Natural killer cell treated with Interleukin-12 subunit alpha and Interleukin-12 subunit beta and Interleukin-15 and Interleukin-18, amount 100 ng/mL, for 72 hours (primary cell): ENCODE measurements at places on chromosomes 11 and 22.

DNA sequence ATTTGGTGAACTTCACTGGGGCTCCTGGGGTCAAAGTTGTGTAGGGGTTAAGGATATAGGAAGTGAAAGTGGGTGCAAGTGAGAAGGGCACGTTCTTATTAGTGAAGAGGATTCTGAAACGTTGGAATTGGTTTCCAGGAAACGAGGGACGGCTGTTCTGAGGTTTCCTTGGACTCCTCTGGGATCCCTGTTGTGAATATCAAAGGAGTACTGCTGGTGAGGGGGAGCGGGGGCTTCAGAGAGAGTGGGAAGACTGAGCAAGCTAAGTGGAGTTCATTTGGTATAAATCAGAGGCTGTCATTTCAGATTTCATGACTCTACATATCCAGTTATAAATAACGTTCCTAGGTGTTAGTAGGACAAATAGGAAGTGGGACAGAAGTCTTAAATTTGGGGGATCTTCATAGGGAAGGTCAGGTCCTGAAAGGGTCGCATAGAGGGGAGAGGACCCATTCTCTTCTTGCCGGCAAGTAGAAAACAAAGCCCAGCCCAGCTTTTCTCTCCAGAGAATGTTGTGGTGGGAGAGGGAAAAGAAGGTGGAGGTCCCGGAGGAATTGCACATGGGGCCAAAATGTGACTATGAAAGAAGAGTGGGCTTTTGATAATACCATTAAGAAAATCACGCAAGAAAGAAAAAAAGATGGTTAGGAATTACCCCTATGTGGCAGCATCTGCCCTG lies 1.1 kb upstream of the NELL1 start:
- DNase-seq: no peak

DNA sequence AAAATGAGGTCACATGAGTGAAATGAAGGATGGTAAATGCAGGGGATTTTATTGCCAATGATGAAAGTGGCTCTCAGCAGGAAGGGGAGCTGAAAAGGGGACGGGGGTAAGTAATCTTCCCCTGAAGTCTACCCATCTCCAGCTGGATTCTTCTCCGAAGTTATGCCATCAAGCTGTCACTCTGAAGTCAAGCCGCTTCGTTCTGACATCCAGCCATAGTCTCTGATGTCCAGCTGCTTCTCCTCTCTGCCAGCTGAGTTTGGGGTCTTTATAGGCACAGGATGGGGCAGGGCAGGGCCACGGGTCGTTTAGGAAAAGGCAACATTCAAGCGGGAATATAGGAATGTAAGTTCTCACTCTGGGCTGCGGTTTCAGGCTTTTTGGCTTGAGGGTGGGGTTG lies 181.9 kb upstream of the ANO3 start:
- DNase-seq: no peak

- DNase-seq: no peak
Observed at GRCh38 chr11:13288375-13289029, 10.9 kb downstream of the BMAL1 start.

DNA sequence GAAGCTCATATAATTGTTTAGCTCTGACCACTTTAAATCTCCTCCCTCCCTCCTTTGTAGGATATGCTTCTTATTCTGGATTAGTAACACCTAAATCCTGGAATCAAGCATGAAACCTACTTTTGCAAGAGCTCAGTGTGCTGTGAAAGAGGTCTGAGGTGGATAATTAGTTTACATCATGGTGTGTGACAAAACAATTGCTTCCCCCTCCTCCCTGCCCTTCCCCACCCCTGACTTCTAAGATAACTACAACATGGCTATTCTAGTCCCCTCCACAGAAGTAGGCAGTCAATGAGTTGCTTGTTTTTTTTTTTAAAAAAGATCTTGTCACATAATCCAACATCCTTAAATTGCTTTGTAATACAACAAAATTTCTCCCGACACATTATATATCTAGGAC lies 314.0 kb downstream of the CADM1 start:
- DNase-seq: no peak

GRCh38 chr11:14413307-14414069 lies 54.5 kb upstream of the RRAS2 start:
- peak; percentile 76 for DNase-seq

DNA sequence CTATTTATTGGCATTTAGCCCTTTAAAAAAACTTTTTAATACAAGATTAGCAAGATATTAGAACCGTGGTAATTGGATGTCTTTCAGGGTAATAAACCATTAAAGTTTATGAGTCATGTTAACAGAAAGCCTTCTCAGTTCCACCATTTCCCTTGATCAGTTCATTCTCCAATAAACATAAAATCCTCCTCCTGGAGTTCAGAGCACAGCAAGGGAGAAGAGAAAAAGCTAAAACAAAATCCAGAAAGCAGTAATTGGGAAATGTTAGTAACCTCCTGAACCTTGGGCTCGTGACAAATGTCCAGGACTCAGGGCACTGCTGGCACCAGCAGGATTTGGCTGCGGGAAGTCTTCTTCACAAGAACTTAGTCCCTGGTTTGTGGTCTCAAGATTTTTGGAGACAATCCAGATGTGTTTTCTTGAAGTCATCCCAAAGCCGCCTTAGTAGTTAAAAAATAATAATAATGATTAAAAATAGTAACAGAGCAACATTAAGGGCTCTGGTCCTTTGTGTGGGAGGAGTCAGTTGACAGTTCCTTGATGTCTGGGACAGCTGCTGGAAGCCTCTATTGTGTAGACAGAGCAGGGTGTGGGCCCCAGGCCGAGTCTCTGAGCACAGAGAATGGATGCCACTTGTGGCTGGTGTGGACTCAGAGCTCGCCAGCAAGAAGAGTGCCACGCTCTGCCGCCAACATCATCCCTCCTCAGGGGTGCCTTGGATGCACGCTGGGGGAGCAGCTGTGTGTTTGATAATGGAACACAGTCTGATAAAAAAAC lies 43.4 kb upstream of the PITPNB start:
- DNase-seq: no peak

- DNase-seq: peak; percentile 70
Observed at GRCh38 chr22:28728621-28729313, 12.9 kb downstream of the CHEK2 start.

DNA sequence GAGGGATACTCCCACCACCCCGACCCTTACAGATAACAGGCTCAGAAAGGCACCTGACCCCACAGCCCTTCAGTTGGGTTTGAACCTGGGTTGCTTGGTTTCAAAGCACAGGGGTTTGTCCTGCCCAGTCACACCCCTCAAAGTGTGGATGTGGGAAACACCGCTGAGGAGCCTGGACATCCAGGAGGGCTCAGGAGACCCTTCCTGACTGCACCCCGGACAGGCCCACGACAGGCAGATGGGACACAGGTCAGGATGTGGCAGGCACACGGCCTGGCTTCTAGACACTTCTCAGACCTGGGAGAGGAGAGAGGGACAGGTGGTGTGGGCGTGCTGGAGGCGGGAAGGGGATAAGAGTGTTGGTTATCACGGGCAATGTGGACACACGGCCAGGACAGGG lies 932.3 kb downstream of the BRD1 start:
- DNase-seq: no peak

DNA sequence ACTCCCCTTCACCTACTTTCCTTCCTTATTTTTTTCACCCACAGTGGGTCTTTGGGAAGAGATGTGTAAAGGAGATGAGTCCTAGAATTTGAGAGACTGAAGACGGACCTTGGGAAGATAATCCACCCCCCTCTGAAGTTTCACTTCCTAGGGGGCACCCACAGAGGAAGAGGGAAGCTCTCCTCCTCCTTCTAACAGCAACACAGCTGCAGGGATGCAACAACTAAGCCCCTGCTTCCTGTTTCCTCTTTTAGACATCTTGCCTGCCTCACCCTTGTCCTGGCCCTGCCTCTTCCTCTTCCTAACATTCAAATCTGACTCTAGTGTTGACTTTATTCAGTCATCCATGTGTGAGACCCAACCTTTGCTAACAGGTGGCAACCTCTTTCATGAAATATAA lies 424.6 kb downstream of the BUD13 start:
- no peak for DNase-seq
